ENCODE measurements at places on chromosomes 13 and 19.
A peak's percentile ranks its signal among the peaks of the same experiment; 100 is the strongest.

GRCh38 chr13:28329395-28330158 is 165.4 kb downstream of the FLT1 start:
- peak; percentile 93 for DNase-seq

- no peak for DNase-seq
Observed at GRCh38 chr19:50916069-50916468, 4.9 kb upstream of the KLK4 start.

GRCh38 chr13:65650321-65650720 is 1579.8 kb downstream of the PCDH9 start:
- no peak for DNase-seq

GRCh38 chr13:46516599-46517338 is 36.2 kb upstream of the LRCH1 start:
- no peak for DNase-seq

- no peak for DNase-seq
Observed at GRCh38 chr13:62524061-62524460, 1108.4 kb upstream of the PCDH20 start.

GRCh38 chr13:55669051-55669450 is 1471.7 kb upstream of the PRR20A start:
- no peak for DNase-seq

- peak; percentile 2 for DNase-seq
Observed at GRCh38 chr13:67147342-67148133, 82.6 kb downstream of the PCDH9 start.

DNA sequence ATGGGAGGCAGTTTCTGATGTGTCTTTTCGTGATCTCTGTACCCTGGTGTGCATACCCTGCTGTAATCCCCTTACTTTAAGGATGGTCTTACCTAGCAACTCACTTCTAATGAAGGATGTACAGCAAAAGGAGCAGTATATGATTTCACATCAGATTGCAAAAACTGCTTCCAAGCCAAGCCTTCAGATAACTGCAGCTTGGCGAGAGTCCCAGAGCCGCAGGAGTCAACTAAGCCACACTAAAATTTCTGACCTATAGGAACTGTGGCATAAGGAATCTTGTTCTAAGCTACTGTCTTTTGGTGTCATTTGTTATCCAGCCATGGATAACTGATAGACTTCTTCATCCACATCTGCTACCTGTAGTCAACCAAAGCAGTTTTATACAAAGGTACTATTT is 496.7 kb downstream of the GPC6 start:
- no peak for DNase-seq

- no peak for DNase-seq
Observed at GRCh38 chr13:105144936-105145335, 1390.5 kb downstream of the EFNB2 start.

- no peak for DNase-seq
Observed at GRCh38 chr19:29278716-29279115, 65.8 kb upstream of the UQCRFS1 start.

GRCh38 chr13:78129359-78129758 is 210.7 kb upstream of the EDNRB start:
- DNase-seq, result no peak

GRCh38 chr19:31448221-31448657 is 99.0 kb upstream of the TSHZ3 start:
- peak; percentile 52 for DNase-seq

GRCh38 chr13:113084943-113085540 is 20.5 kb upstream of the F7 start:
- DNase-seq, result no peak

- DNase-seq, result no peak
Observed at GRCh38 chr19:2488942-2489731, 13.2 kb downstream of the GADD45B start.

DNA sequence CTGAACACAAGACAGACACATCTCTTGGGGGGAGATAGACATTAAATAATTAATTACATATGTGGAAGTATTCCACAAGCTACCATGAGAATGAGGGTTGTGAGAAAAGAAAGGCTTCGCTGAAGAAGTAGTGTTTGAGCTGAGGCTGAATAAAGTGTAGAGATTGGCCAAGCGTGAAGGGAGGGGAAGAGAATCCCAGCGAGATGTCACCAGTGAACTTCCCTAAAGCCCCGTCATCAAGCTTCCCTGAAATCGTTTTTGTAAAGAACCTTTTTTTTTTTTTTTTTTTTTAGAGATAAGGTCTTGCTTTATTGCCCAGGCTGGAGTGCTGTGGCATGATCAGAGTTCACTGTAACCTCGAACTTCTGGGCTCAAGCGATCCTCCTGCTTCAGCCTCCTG is 235.2 kb downstream of the KCNRG start:
- no peak for DNase-seq

- no peak for DNase-seq
Observed at GRCh38 chr13:87536899-87537298, 134.3 kb upstream of the SLITRK5 start.

DNA sequence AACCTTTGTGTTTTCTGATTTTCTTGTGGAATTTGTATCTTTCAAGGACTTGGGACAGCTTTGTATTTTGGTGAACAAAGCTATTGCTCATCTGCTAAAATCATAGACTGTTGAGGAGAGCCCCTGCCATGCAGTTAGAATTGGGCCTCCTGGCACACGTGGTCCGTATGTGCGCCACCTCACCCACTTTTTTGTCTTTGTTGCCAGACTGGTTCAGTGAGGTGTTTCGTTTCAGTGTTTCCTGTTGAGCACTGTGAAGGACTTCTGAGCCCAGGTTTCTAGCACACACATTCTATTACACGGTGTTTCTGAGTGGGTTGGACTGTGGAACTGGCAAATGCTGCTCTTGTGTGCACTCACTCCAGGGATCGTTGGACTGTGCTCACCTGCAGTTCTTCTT is 37.6 kb upstream of the RNF113B start:
- no peak for DNase-seq

Data from GM04503 (cell line).